ENCODE measurements at places on chromosomes 12 and 14.

DNA sequence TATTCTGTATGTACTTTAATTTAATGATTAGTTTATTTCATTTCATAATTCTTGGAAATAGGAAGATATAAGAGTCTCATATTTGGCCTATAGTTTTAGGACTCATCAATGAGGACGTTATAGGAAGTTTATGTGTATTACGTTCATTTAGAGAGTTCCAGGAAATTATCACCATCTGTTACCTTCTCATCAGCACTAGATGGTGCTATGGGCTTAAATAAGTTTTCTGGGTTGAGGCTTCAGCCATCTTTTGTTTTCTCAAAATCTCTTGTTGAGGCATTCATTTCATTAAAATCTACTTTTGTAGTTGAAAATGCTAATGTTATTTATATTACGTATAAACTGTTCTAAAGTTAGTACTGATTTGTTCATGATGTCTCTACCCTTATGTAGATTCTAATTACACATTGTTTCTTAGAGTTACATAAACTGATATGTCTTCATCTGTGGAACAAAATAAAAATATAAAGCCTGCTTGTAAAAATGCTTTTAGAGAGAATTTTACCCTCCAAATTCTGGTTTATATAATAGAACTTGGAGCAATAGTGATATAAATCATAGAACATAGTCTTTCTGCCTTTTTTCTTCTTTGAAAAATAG, 89.2 kb downstream of the CFAP54 start:
- peak; percentile 33 for DNase-seq

- DNase-seq: no peak
Measured at GRCh38 chr14:96442355-96442754, 50.4 kb downstream of the AK7 start.

GRCh38 chr12:7137908-7138307, 7.7 kb downstream of the CLSTN3 start:
- no peak for DNase-seq

- DNase-seq: peak; percentile 70
Measured at GRCh38 chr12:11553871-11554533, 95.5 kb upstream of the ETV6 start.

- DNase-seq: no peak
Measured at GRCh38 chr12:73361156-73361863, 1089.1 kb downstream of the TRHDE start.

DNA sequence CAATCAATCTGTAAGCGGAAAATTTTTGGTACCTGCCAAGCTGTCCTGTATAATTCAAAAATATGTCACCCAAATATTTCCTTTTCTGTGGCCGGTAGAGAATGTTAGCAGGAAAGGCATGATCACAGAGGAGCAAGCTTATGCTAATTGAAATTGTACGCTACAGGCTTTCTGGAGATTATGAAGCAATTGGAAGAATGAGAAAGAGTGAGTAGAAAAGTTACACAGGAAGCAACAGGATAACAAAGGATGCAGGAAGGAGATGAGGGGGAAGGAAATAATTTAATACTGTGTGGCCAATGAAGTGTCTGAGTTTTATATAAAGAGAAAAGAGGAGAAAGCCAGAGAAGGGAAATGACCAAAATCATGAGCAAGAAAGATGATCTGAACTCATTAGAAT, 627.2 kb upstream of the STXBP6 start:
- no peak for DNase-seq

GRCh38 chr14:76993752-76994151, 34.8 kb downstream of the IRF2BPL start:
- no peak for DNase-seq

- DNase-seq: no peak
Measured at GRCh38 chr14:92252323-92252722, 70.6 kb upstream of the SLC24A4 start.

DNA sequence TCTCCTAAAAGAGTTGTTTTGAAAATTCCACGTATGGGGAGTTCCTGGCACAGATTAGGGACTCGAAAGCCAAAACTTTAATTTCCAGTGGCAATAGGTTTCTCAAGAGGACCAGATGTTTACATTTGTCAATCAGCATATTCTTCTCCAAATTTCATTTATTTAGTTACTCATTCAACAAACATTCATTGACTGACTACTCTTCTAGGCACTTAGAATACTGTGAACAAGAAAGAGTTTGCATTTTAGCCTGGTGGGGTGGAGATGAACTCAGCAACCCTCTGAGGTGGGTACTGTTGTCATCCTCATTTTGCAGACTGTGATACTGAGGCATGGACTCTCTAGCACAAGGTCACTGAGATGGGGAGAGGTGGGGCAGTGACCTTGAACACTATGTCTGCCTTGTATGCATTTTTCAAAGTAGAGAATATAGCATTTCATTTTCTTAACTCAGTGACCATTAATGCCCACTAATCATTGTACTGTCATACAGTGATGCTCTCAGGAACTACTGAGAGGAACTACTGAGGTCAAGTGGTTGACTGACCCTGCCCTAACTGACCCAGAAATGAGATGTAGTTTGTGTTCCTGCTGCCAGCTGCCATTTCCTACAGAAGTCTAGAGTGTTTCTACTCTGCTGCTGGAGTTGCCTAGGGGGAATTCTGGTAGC, 2.2 kb downstream of the L3HYPDH start:
- no peak for DNase-seq

DNA sequence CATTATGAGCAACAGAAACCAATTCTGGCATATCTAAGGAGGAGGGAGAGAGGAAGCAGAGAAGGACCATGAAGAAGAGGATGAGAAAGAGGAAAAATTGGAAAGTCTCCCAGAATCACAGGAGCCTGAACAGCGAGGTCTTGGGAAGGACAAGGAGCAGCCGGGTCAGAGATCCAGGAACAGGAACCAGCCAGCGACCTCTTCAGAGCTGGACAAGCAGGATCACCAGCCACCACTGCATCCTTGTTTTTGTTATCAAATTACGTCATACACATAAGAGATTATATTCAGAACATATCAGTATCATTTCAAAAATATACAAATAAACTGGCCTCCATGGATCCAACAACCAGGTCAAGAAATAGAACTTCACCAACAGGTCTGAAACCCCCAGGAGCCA, 22.1 kb upstream of the BDKRB2 start:
- no peak for DNase-seq

DNA sequence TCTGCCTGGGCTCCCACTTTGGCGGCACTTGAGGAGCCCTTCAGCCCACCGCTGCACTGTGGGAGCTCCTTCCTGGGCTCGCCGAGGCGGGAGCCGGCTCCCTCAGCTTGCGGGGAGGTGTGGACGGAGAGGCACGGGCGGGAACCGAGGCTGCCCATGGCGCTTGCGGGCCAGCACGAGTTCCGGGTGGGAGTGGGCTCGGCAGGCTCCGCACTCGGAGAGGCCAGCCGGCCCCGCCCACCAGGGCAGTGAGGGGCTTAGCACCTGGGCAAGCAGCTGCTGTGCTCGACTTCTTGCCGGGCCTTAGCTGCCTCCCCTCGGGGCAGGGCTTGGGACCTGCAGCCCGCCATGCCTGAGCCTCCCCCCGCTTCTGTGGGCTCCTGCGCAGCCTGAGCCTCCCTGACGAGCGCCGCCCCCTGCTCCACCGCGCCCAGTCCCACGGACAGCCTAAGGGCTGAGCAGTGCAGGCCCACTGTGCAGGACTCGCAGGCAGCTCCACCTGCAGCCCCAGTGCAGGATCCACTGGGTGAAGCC, 44.6 kb downstream of the R3HDM2 start:
- no peak for DNase-seq

DNA sequence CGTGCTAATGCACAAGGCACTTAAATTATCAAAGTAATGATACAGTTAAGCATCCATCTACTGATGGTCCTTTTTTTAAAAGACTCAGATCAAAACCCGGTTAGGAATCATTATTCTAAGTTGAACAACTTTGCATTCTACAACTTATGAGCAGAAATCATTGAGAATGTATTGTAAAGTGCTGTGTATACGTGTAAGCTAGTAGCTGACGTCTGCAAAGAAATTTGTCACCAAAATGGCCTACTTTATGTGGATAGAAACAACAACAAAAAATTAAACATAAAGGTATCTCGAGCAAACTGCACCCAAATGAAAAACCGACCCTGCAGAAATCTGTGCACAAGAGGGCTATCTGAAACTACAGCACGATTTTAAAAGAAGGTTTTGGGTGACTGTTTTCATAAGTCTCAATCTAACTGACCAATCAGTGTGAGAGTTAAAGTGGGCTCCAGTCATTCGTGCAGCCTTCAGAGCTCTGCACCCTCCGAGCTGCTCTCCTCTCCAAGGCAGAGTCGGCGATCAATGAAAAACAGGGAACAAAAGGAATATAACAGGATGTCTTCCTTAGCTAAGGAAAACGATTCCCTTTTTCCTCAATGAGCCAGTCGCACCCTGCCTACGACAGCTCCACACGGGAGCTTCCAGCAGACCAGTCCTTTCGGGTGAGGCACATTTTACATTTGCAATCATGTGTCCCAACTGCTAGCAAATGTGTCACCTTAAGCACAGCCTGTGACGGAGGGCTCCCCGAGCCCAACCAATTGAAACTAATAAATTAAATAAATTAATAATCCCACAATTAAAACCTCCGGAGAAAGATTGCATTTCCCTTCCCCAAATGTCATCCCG, 200.7 kb upstream of the FOXN3 start:
- no peak for DNase-seq

- DNase-seq: no peak
Measured at GRCh38 chr12:107372229-107372658, 278.9 kb upstream of the CRY1 start.

GRCh38 chr12:123892180-123892559, 80.5 kb downstream of the CCDC92 start:
- DNase-seq: no peak

GRCh38 chr12:31324845-31325523, 966 bp downstream of the SINHCAF start:
- peak; percentile 68 for DNase-seq

GRCh38 chr12:132211816-132212215, 67.6 kb downstream of the NOC4L start:
- DNase-seq: no peak
